ENCODE measurements at places on chromosomes 2 and 18.

DNA sequence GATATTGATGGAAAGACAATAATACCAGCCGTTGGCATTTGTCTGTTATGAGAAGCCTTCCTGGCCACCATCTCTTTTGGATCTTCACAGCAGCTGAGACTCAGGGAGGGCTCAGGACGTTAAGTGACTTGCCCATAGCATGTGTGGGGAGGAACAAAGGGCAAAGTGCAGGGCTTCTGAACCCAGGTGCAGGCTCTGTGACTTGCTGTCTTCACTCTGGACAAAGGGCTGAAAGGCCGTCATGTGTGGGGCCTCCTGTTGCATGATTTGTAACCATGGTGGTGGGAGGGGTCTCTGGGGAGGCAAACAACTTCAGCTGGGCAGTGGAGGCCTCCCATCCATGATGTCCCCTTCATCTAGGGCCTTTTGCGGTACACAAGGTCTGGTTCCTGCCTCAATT lies 65.5 kb upstream of the SIX2 start:
- no peak for DNase-seq

- no peak for DNase-seq
These were observed 641.9 kb downstream of the SLC4A3 start for GRCh38 chr2:220269367-220269766.

DNA sequence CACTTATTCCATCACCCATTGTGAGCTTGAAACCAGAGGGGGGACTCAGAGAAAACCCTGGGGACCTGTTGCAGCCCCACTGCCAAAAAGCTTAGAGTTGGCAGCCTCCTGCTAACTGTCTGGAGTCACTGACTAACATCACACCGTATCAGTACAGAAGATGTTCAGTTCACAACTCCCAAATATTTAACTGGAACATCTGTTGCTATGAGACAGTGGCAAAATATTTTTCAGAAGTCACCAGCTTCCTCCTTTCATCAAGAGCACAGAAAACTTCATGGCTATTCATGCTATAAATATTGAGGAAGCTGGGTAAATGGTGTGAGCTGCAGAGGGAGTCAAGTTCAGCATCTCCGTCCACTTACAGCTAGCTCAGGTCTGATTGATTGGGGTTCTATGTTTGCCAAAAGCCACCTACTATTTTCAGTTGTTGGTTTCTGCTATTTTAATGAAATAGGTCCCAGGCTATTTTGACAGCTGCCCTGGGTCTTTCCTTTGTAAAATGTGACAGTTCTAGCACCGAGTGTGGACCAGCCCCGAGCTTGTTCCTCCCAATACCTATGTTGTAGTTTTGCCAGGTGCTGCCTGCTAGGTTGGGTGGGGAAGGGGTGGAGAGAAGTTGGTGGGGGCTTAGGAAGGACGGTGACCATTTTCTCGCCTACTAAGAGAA lies 9.8 kb downstream of the TUBB6 start:
- DNase-seq = peak; percentile 77

- peak; percentile 62 for DNase-seq
These were observed 109.4 kb upstream of the TMEM200C start for GRCh38 chr18:6004683-6005082.

DNA sequence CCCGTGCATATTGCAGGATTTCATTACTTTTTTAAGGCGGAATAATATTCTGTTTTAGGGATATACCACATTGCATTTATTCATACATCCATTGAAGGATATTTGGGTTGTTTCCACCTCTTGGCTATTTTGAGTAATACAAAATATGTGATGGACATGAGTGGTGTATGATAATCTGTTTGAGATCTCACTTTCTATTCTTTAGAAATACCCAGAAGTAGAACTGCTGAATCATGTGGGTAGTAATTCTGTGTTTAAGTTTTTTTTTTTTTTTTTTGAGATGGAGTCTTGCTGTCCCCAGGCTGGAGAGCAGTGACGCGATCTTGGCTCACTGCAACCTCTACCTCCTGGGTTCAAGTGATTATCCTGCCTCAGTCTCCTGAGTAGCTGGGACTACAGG lies 201.4 kb downstream of the NYAP2 start:
- DNase-seq = peak; percentile 27

- DNase-seq = peak; percentile 6
These were observed 65.6 kb upstream of the RFX8 start for GRCh38 chr2:101540518-101540917.

DNA sequence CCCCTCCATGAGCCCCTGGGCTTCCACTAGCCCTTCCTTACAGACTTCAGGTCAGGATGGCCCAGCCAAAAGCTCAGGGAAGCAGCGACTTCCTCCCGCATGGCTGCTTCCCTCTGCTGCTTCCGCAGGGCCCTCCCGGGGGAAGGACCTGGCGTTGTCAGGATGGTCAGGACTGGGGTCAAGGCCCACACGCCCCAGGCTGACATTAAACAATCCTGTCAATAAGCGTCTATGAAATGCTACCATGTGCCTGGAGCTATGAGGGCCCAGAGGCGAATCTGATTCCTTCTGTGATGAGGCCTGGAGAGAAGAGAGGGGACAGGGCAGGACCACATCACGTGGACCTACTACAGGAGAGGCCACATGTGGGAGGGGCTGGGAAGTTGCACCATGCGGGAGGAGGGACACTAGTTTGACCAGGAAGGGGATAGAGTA lies 17.3 kb downstream of the CYS1 start:
- no peak for DNase-seq

GRCh38 chr2:15648593-15649525 lies 57.2 kb downstream of the DDX1 start:
- no peak for DNase-seq

- peak; percentile 46 for DNase-seq
These were observed 14.6 kb upstream of the AFG3L2 start for GRCh38 chr18:12391487-12392165.

DNA sequence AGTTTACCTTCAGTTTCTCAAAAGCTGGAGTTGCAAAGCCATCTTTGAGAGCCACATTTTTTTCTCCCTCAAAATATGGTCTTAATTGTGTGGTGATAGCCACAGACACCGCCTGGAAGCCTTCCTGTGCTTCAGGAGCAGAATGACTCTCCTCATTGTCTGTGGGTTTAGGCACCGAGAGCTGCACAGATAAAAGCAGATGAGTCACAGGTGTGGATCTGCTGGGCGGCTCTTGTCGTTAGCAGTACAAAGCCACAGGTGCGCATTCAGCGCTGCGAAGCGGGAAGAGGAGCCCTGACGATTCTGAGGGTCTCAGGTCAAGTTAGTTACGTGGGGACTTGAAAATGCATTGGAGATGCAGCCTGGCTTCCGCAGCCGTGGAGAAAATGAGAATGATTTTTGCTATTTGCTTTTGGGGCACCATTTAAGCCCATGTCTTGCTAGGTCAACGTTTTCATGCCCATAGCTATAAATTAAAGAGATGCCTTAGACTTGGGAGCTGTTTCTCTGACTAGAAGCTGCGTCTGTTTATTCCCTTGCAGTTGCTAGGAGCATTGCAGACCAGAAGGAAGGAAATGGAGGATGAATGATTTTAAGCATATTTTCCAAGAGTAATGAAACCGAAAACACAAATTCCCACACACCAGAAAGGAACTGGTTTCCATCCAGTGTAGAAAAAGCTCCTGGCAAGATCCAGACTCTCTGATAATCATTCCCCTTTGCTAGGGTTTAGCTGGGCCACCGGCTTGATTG lies 51.5 kb downstream of the KLHL29 start:
- DNase-seq = no peak

GRCh38 chr18:32167980-32168730 lies 21.7 kb upstream of the MEP1B start:
- no peak for DNase-seq

GRCh38 chr2:229752970-229753729 lies 38.8 kb upstream of the DNER start:
- DNase-seq = no peak

GRCh38 chr2:124314084-124314483 lies 289.0 kb downstream of the CNTNAP5 start:
- no peak for DNase-seq

GRCh38 chr2:108855194-108855593 lies 68.6 kb downstream of the CCDC138 start:
- no peak for DNase-seq

- no peak for DNase-seq
These were observed 39.2 kb downstream of the GNAL start for GRCh38 chr18:11728249-11728648.
